ENCODE measurements at places on chromosomes 7 and 10.

DNA sequence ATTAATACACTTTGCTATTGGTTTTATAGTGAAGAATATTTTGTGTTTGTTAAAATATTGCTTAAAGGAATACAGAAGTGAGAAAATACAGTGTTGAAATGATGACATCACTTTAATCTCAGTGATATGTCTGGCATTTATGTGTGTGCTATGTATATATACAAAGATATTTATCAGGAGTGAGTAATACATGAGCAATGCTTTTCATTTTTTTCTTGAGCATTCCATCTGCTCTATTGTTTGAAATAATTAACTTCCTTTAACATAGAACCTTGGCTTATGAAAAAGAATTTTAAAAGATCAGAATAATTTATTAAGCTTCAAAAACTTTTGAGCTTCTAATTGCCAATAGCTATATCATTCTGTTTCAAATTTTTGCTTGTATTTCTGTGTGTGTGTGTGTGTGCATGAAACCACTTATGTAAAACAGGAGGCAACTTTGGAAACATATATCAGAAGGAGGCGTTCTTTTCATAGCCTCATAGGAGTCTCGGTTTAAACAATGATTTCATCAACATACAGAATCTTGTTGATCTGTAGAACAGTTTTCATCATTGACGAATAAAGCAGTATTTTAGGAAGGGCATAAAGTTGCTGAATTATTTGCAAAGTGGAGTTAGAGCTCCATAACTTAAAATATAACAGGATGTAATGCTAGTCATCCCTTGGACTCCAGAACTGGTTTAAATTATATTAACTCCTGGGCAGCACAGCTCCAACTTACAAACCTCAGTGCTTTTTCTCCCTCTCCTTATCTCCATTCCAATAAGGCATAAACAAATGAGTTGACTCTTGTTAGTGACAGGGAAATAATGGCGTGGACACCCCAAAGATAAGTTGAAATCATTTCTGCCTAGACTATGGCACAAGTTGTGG lies 228.4 kb upstream of the DGKB start:
- no peak for DNase-seq

- DNase-seq, result no peak
Measured at GRCh38 chr7:74271742-74272141, 17.5 kb upstream of the CLIP2 start.

DNA sequence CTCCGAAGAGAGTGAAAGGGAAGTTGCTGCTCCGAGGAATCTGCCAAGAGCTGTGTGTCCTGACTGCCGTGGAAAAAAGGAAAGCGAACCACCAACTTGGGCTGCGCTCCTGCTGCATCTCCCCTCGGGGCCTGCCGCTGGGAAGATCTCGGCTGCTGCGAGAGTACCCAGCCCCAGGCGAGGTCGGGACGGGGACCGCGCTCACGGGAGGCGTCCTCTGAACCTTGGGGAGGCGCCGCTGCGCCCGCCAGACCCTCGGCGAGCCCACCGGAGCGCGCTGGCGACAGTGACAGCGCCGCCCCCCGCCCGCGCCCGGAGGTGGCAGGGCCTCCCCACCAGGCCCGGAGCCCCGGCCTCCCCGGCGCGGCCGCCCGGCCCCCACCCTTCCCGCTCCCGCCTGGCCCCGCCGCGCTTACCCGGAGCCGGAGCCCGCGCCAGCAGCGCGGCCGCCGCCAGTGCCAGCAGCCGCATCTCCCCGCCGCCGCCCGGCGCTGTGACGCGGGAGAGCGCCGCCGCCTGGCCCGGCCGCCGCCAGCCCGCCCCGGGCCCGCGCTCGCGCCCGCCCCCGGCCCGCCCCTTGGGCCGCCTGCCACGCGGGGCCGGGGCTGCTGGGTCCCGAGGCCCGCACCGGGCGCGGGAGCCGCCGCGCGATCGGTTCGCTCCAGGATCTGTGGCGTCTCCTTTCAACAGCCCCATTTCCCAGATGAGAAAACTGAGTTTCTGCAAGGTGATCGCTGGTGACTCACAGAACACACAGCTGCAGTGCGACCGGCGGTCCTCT lies at the start of gene VSTM4:
Gene VSTM4, minus strand, starts transcription at position 508 of the 781 bp plus-strand sequence. Its CDS starts 37 bp downstream, at position 471.
- no peak for DNase-seq

GRCh38 chr10:123882681-123883445 lies 8.7 kb downstream of the CPXM2 start:
- DNase-seq, result no peak

DNA sequence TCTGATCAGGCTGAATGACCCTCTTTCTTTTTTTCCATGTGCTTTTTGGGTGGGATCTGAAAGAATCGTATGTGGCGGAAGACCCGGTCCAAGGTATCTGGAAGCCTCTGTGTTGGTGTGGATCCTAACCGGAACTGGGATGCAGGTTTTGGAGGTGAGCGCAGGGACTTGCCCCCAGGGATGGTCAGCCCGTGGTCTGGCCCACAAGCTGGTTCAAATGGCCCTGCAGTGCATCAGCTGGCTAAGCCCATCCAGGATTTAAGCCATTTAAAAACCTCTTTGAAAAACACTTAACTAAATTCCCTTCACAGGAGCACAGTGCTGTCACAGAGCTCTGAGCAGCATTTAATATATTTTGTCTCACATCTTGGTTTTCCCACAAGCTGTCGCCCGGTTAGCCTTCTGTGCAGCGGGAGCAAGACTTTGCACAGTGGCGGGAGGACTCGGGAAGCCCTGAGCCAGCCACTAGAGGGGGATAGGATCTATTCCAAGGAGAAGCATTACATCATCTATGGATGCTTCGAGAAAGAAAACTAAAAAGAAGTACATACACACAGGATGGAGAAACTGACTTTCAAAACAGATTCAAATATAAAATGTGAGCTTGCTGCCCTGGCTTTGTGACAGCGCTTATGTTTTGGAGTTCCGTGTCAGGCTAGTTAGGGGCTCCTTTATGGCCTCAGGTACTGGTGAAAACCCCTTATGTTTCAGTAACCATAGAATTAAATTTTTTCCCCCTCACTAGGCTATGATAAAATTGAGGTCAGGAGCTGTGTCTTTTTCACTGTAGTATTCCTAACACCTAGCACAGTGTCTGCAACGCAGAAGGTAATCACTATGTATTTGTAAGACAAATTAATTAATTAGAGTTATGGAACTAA lies 11.3 kb downstream of the CPA2 start:
- DNase-seq, result no peak

DNA sequence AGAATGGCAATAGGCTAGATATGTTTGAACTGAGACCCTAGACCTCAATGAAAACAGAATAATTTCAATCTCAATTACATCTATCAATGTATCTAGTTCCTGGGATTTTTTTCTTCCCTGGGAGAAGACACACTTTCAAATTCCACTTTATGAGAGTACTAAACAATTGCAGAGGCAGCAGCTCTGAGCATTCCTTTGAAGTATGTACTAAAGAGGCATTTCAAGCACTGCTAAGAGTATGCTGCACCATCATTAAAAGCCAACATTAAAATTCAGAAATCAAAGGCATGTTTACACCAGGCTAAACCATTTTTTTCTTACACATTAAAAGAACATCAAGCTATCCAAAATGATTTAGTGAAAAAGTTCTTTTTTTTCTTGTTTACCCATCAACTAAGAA lies 297.9 kb upstream of the CACNA2D1 start:
- DNase-seq, result no peak

DNA sequence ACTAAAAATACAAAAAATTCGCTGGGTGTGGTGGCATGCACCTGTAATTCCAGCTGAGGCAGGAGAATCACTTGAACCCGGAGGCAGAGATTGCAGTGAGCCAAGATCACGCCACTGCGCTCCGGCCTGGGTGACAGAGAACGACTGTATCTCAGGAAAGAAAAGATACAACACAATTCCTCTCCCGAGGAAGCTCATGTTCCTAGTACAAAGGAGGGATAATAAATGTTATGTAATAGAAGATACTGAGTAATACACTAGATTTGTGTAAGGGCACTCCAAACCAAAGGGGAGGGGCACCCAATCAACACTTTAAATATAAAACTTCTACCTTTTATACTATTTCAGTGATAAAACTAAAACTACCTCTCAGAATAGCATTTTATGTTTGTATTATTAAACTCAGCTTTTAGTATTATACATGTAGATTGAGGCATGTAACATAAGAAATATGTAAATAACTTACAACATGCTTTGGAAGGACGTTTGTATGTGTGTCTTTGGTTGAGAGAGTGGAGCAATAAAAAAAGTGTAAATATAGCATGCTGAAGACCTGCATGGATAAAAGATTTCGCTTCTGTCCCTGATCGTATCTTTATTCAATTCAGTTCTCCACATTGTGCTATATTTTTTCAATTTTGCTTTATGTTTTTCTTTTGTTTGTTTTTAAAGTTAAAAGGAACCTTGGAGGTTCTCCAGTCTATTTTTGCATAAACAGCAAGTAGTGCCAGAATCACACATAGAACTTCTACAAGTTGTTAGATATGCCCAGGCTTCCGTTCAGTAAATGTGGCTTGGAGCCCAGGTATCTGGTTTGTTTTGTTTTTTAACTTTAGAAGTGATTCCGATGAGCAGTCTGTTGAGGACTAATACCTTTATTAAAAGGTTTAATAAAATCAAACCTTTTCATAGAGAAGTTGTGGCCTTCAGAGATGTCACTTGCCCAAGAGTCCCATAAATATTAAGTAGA lies 71.9 kb downstream of the WAC start:
- DNase-seq, result no peak

DNA sequence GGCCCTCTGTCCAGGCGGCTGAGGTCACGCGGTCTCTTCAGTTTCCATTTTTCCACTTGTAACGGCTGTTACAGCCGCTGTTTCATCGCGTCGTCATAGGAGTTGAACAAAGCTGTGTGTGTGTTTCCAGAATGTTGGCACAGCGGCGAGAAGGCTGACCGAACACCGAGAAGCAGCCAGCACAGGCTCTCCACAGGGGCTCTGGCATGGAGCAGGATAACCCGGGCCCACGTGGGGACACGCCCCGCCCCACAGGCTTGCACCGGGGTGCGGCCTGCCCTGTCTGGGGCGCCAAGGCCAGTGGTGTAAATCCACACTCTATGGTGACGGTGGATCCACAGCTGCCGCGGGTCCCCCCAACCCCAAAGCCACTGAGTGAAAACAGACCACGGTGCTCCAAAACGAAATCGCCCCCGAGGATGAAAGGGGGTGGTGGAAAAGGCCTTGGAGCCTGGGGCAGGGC lies 448.2 kb downstream of the DNAJB6 start:
- DNase-seq, result no peak

DNA sequence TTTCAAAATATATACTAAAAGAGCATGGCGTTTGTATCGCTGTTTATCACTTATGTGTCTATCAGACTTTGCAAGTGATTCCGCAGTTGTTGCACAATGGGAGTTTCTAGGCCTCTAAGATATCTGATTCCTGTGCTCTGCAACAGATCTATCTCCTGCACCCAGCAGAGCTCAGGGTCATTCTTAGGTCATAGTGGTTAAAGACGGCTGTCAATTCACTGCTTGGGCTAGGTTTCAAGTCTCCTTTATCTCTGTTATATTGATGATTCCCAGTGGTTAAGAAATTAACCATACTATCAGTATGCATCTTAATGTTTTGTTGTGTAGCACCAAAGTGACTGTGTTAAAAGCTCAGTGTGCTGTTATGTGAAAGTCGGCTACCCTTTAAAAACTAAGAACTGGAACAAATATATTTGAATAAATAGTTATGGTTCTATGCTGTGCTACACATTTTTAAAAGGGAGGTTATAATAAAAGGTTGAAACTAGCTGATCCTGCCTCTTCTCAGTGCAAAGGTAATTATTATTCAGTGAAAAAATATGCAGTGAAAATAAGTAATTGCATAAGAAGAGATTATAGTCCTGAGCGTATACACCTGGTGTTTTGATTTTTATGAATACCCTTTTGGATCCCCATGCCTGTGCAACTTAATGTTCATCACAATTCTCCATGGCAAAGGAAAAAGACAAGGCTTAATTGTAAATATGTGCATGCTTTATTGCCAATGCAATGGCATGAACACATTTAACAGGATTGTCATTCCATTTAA lies 24.0 kb downstream of the HOXA1 start:
- no peak for DNase-seq

DNA sequence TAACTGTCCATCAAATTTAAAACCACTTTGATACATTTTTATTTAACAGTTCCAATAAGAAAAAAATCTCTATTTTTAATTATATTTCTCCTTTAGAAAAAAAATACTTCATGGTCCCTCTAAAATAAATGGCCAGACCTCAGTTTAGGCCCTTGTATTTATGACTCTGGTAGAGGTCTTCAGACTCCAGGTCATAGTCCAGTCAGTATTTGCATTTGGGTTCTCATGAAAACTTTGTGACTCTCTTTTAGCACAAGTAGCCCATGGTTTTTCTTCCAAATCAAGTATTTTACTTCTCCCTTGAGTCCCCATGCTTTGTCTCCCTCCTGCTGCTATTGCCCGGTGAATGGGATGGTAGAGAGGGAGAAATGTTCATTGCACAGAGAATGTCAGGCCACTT lies 5.5 kb upstream of the SEMA4G start:
- DNase-seq, result no peak

DNA sequence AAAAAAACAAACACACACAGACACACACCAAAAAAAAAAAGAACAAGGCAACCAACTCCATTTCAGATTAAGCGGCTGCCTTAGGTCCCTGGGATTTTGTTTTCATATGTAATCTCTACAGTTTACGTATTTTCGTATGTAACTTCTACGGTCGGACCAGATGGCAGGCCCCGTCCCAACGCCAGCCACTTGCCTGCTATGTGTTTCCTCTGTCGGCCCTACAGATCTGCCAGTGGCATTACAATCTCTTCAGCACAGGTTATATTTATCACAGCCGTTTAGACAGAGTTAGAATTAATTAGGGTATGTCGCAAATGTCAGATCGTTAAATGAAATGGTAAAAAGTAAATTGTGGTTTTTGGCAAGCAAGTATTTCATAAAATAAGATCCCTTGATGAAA lies 99.3 kb downstream of the DNAJB6 start:
- no peak for DNase-seq

GRCh38 chr10:75643405-75643804 lies 212.0 kb downstream of the LRMDA start:
- no peak for DNase-seq

DNA sequence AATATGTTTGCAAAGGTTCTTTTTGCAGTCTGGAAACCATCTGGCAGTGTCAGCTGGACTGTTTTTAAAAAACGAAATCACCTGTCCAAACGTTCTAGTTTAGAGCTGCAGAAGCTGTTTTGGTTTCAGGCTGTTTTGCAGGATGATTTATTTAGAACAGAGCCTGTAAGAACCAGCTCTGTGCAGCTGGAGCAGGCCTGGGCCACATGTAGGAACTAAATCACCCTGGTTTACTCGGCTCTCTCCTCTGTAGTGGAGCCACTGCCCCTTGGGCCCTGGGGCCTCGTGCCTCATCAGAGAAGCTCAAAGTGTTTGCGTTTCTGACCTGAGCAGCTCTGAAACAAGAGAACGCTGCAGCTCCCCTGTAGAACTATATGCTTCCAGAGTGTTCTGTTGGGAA lies 142.5 kb downstream of the ACTR3B start:
- DNase-seq, result no peak

- no peak for DNase-seq
Measured at GRCh38 chr10:51010977-51011376, 63.3 kb upstream of the PRKG1 start.

Data from activated CD4-positive, alpha-beta T cell treated with anti-CD3 and anti-CD28 coated beads, Interleukin-2, amount 50 U/mL, for 24 hours (primary cell).